T-helper 17 cell (primary cell): ENCODE measurements at places on chromosomes 7 and 10.

DNA sequence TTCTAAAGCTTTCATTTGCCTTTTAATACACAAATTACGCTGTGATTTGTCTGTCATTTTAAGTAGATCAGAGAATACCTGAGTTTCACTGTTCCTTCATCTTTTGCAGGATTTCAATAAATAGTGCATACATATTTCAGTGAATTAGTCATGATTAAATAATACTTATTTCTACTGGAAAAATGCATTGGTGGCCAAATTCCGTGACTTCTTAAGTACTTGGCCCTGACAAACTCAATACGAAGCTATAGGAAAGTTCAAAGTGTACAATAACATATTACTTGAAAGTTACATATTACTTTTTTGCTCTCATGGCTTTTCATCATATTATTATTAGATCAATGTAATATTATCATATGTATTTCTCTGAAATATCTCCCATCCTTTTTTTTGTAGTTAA lies 16.1 kb upstream of the PLXDC2 start:
- no peak for DNase-seq

- peak; percentile 67 for DNase-seq
Observed at GRCh38 chr7:55964261-55965099, at the start of gene NIPSNAP2. NIPSNAP2 (plus strand) TSS chr7:55964585; CDS start chr7:55964610, 25 bp downstream.

GRCh38 chr7:92851732-92852131 lies 15.4 kb upstream of the CDK6 start:
- DNase-seq, result no peak

DNA sequence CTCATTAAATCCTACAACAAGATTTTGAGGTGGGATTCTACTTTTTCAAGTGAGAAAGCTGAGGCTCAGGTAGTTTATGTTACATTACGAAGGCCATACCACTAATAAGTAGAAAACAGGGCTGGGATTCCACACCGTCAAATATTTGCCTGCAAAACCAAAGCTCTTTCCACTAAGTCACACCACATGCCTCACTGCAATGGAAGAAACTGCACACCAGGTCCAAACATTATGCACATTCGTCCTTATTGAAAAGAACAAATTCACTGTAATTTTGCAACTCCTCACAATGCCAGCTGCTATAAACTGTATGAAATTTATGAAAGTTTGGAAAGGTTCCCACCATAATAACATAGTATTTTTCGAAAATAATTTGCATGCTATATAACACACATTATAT lies 66.5 kb downstream of the DGKB start:
- no peak for DNase-seq

DNA sequence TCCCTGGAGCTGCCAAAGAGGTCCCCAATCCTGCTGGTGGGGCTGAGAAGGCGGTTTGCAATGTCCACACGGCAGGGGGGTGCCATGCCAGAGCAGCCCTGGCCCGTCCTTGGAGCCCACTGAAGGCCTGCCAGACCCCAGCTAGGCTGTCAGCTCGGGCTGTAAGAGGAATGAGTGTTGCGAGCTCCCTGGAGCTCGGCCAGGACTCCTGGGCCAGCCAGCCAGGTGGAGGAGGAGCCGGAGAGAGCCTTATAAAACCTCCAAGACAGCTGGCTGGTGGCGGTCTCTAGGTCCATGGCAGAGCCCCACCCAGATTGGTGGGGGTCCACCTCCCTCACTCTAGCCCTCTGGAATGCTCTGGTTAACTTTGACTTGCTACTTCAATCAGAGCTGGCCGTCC lies 55.1 kb upstream of the CALN1 start:
- DNase-seq, result no peak

DNA sequence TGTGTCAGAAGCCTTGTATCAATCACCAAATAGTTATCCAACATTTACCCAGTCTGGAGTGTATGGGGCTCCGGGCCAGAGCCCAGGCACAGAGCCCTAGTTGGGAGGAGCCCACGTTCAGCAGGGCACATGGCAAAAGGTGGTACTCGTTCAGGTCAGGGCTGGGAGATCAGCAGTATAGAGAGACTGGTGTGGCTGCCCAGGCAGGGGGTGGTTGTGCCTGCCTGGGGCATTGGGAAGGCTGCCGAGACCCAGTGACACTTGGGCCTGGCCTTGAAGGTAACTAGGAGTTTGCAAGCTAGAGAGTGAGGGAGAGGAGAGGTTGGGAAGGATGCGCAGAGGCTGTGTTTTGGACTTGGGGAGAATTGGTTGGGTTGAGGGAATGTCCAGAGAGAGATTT lies 48.9 kb upstream of the IGFBP3 start:
- no peak for DNase-seq

GRCh38 chr10:97100657-97101056 lies 85.1 kb downstream of the SLIT1 start:
- DNase-seq, result no peak

DNA sequence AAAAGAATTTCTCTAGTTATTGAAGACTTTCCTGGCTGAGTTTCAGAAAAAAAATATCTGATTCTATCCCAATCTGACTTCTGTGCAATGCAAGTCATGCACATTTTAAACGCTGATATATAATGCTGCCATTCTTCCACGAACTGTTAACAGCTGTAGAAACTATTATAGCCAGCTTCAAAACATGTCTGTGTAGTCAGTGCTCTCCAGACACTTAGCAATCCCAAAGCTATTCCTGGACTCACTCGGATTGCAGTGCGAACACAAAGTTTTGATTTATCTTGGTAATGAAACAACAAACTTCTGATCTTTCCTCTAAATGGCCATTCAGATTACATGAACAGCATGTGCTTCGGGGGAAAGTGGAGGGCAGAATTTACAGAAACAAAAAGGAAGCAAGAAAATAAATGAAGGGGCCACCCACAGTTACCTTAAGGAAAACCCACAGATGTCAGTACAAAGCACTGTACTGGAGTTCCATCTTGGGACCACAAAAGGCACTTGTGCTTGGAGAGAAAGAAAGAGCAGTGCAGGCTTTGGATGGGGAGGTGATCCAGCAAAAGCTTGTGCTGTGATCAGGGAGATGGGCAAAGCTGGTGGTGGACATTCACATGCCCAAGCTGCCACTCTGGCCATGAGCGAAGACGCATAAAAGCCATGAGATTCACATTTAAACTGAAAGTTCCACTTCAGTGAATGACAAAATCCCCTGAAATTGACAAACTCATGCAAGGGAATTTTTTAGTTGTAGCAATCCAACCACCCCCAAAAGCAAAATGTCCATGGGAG lies 32.1 kb upstream of the ADO start:
- no peak for DNase-seq
